NCI-H1930 (cell line): ENCODE measurements at places on chromosomes 6 and 20.

DNA sequence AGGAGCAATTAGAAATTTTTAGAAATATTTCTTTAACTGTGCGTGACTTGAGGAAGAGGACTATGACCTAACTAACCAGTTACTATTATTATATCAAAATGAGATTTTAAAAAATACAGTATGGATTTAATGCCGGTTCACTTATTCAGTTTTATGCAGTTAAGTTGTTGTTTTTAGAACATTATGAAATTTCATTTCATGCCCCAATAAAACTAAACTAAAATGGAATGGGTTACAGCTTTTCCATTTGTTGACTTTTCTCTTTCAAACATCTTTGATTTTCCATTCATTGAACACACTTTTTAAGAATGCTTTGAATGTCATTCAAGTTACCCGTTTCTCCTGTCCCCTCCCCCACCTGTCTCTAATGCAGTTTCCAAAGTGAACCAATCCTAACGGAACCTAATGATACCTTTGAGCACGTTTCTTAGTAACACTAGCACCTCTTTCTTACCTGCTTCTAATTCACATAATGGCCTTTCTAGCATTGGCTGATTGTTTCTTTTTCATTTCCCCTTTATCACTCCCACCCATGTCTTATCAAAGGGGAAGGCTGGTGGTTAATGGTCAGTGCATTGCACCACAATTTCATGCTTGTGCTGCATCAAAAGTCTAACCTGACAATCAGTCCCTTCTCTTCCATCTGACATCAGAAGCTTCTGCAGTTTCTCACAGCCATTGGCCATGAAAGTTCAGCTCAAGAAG, 262.2 kb upstream of the TAB2 start:
- no peak for DNase-seq

DNA sequence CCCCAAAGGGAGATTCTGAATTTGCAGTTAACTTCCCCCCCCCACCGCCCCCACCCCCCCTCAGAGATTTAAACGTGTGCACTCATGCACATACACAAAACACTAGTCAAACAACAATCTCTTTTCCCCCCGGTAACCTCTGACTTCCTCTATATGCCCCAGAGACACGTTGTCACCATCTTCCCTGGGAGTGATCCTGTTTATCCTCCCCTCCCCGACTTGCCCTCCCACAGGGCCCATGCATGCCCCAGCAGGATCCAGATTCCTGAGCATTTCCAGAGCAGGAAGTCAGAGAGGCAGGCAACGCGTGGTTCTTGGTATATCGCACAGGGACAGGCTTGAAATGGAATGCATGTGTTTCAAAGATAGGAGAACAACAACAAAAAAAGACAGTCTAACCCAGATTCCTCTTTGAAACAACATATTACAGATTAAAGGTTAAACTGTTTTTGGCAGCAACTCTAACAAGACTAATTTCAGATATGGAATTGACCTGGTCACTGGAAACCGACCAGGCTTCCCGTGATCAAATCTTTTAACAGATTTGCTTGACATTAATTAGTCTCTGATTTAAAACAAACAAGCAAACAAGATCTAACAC, 1.3 kb downstream of the BLCAP start:
- DNase-seq: no peak

DNA sequence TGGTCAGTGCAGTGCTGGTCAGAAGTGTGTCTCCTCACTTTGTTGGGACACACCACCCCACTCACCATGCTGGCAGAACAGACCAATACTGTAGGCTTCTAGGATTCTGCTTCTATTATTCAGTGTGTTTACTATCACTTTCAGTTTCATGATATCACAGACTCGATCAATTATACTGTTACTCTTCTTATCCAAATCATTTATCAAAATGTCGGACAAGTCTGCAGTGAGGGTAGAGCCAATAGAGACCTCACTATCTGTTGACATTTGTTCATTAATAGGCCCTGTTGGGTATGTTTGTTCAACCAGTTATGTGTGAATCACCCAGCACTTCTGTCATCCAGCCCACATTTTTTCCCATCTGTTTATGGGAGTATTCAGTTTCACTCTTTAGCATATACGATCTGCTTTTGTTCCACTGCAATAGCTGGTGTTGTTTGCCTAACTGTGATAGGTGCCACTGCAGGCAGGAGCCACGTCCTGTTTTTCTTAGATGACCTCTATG, 140.1 kb downstream of the NRN1 start:
- no peak for DNase-seq

DNA sequence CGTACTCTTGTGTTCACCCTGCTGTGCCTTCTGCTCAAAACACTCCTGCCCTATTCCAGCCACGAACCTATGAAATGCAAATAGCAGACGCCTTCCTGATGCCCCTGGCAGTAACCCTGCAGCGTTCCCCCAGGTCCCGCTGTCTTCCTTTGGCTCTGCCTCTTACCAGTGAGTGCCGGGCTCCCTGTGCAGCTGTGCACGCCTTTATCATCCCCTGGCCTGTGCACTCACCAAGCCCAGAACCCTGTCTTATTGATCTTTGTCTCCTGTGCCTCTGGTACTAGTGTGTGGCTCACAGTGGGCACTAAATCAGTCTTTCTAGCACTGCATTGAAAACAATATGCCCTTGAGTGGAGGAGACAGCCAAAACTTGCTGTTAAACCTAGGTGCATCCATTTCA, 19.7 kb downstream of the ZDHHC14 start:
- no peak for DNase-seq

DNA sequence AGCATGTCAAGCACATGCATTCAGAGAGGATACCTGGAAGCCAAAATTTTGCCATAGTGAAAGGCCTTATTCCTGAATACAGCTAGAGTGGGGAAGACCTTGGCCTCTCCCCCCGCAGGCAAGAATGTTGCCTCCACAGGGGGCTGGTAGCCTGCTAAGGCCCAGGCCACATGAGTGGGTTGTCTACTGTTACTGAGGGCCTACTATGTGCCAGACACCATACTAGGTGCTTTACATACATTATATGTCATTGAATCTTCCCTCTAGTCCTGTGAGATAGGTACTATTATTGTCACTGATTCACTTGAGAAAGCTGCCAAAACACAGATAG, 642 bp upstream of the PI16 start:
- no peak for DNase-seq
